Activated CD4-positive, alpha-beta T cell treated with anti-CD3 and anti-CD28 coated beads for 4 hours (primary cell): ENCODE measurements at places on chromosomes 4 and X.

- DNase-seq = no peak
Measured at GRCh38 chr4:25107827-25108516, 52.3 kb downstream of the SEPSECS start.

GRCh38 chrX:67750694-67751093 lies 206.9 kb downstream of the AR start:
- no peak for DNase-seq

- no peak for DNase-seq
Measured at GRCh38 chr4:144667500-144667899, 21.5 kb downstream of the HHIP start.

DNA sequence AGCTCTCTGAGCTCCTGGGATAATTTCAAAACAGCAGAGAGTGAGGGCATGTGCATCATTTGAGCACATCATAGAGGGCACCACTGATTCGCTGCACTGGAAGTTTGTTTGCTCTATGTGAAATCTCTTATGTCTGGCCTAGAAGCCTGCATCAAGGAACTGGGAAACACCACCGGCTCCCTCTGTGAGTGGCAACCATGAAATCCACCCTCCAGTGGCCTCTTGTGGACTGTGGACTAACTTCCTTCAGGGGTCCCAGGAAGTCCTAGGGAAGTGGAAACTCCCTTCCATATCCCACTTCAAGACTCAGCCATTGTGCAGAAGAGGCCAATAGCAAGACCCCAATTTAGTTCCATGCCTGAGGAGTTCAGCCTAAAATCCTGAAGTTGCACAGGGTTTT lies 48.0 kb upstream of the IGFBP7 start:
- DNase-seq = no peak

- DNase-seq = no peak
Measured at GRCh38 chr4:1047976-1048772, 36.7 kb downstream of the FGFRL1 start.

- no peak for DNase-seq
Measured at GRCh38 chrX:153641627-153642026, 5.4 kb upstream of the DUSP9 start.

GRCh38 chrX:38770152-38770551 lies 31.1 kb upstream of the MID1IP1 start:
- no peak for DNase-seq

DNA sequence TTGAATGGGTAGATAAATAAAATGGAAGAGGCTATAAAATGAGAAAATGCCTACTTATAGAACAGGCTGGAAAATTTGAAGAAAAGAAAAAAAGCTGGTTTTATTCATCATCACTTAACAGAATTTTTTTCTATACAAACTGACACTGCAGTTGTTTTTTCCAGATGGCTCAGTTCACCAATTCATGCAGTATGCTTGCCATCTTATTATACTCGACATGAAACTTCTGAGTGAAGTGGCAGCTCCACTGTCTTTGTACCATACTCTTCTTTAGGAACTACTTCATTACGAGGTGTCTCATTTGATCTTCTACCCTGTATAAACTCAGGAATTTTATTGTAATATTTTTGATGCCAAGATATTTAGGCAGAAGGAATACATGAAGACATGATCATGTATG lies 153.0 kb downstream of the KDM6A start:
- no peak for DNase-seq

- no peak for DNase-seq
Measured at GRCh38 chr4:20761382-20761781, 61.1 kb downstream of the PACRGL start.

GRCh38 chrX:55715847-55716246 lies 1.7 kb upstream of the RRAGB start:
- no peak for DNase-seq

- no peak for DNase-seq
Measured at GRCh38 chr4:10589321-10589720, 95.2 kb downstream of the CLNK start.

DNA sequence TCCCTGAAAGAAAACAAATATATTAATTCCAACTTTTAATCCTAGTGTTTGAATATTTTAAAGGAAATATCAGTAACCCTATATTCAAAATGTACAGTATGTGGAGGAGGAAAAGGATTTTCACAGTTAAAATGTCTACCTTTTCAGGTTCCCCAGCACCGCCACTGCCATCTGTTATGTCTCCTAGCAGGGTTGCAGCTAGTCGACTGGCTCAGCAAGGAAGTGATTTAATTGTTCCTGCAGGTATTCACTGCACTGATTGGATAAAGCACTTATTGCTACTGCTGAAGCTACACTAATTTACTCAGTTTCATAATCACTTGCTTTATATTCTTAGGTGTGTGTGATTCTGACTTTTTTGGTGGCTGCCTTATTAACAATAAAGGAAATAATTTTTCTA lies 65.5 kb upstream of the FHDC1 start:
- no peak for DNase-seq

DNA sequence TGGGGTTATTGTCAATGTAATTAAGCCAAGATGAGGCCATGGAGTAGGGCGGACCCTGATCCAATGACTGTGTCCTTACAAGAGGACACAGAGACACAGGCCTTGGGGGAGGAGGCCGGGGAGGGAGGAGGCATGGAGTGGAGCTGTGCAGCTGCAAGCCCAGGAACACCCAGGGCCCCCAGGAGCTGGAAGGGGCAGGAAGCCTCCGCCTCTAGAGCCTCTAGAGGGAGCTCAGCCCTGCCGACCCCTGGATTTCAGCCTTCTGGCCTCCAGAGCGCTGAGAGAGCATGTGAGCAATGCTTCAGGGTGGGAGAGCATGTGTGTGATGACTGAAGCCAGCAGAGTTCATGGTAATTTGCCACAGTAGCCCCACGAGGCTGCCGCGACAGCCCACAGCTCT lies 234.6 kb downstream of the AFAP1 start:
- no peak for DNase-seq

DNA sequence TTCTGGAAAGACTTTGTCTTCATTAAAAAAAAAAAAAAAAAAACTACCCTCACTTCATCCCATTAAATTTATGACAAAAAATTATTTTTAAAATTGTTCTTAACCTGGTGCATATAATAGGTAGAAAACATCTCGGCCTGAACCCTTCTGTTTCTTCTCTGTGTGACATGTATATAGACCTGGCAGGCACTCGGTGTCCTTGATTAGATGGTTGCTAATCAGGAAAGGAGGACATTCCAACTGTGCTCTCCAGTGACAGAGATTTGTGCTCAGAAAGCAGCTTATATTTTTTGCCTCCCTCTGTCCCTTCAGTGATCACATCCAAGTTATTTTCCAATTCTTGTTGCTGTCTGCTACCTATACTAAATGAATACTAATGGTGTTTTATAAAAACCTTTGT lies 355.6 kb downstream of the CBLL2 start:
- DNase-seq = no peak

DNA sequence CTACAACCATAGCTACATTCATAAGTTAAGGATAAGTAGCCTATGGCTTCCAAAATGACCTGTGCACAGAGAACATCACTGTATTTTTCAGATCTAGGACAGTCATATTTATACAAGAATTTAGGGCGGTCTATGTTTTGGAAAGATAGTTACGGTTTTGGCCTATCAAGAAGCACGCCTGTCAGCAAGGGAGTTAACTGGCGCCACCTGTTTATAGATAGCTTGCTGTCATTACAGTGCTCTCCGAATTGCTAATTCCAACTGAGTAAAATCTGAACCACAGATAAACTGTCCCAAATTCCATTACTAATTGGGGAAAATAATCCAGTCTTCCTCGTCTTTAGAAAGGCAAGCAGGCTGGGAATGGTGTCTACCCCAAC lies 646 bp downstream of the ABCB7 start:
- no peak for DNase-seq

GRCh38 chr4:109432696-109433095 lies 919 bp upstream of the SEC24B start:
- DNase-seq = no peak

DNA sequence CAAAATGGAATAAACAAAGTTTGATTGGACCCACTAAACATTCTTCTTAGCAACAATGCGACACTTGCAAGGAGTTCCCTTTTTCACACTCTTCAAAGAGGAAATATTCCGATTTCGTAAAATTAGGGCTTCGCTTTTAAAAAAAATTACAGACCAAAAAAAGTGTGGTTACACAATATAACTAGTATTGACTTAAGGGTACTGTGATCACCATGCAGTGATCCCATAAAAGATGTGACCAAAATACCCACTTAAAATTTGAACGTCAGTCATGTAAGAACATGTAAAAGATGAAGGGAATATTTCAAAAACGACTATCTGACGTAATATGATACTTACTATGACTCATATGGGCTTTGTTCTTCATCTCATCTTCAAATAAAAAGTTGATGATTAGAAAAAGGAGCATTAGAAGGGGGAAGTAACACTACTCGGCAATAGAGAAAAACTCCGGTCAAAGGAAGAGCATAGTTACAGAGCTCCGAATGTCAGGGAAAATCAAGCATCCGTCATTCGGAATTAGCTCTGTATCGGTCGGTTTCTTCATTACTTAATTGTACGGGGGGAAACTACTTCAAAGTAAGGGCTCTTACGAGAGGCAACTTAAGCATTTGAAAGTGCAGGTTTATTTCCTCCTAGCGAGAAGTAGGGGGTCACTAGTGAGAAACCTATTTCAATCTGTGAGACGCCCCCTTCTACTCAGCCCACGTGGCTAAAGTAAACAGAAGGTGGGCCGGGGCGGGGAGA lies 1.3 kb upstream of the TET2 start:
- DNase-seq = no peak

DNA sequence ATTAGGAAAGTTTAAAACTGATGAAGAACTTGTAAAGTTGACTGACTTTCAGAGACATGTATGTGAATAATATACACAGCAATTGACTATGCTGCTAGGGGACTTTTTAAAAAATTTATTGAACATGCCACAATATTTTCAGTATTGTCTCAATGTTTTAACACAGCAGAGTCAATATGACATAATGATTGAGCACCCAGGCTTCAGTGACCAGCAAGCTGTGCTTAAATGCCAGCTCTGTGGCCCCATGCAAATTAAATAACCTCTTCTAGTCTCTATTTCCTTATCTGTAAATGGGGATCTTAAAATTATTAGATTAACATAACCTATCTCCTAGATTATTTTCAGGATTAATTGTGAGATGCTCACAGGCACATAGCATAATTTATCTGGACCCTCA lies 56.8 kb upstream of the TXK start:
- DNase-seq = no peak

- no peak for DNase-seq
Measured at GRCh38 chr4:11474146-11474545, 45.5 kb upstream of the HS3ST1 start.

- DNase-seq = no peak
Measured at GRCh38 chrX:153636716-153637115, 10.3 kb upstream of the DUSP9 start.

GRCh38 chrX:133511041-133511440 lies 95.8 kb upstream of the GPC4 start:
- no peak for DNase-seq

GRCh38 chr4:110553197-110553596 lies 69.7 kb downstream of the PITX2 start:
- DNase-seq = no peak

DNA sequence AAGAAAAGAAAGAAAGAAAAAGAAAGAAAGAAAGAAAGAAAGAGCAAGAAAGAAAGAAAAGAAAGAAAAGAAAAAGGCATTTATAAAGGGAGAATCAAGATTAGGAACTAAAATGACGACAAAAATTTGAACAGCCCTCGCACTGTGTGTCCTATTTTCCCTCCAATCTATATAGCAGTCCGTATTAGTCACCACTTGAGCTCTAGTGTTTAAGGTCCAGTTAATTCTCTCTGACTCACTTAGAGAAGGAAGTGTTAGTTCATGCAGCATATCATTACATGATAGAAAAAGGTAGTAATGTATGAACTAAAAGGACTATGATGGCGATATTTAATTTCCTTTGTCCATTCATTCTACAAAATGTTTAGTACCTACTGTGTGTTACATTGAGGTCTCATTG lies 122.7 kb downstream of the CBLL2 start:
- DNase-seq = no peak

GRCh38 chr4:3745886-3746656 lies 20.1 kb upstream of the ADRA2C start:
- no peak for DNase-seq

DNA sequence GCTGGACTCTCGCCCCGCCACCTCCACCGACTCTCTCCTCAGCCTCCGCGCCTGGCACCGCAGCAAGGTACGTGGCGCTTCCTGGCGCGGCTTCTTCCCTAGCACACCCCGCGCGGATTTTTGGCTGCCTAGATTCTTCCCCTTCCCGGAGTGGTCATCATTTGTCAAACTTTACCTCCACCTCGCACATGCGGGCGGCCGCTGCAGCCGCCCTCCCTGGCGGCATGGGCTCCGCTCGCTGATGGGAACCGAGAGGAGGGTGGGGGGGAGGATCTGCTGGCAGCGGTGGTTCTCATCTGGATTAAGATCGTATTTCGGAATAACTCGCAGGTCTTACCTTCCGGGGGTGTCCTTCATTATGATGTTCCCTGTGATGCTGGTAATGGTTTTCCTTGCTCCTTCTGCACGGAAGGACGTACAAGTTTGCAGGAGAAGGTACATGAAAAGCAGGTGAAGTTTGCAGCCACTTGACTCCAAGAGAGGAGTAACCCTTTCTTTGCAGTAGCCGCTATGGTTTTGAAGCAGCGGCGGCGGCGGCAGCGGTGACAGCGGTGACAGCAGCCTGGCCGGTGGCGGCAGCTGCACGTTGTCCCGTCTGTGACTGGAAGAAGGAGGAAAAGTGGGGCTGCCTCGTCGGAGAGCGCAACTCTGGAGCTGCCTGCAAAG lies 2183.9 kb upstream of the TENM3 start:
- no peak for DNase-seq

DNA sequence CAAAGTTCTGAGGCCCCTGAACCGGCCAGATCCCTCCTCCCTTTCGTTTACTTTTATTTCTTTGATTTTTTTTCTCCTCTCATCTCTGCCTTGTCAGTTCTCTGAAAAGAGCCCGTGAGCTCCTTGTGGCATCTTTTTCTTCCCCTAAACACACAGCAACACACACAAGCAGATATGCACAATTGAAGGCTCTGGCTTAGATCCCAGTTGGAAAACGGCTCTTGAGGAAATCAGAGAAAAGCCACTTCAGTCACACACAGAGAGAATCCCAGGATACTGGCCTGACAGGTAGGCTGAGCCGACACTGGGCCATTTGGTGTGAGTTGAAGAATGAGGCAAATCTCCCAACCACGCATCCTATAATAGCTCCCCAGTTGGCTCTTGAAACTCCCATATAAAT lies 12.9 kb downstream of the DIPK2B start:
- DNase-seq = no peak

GRCh38 chr4:140673729-140674128 lies 82.5 kb downstream of the TBC1D9 start:
- no peak for DNase-seq
